ENCODE measurements at places on chromosomes 13 and 19. TPM values are rescaled to one million over a fixed set of nuclear protein-coding genes. Genes with fewer than 3 reads are reported as not detected.
A peak's percentile ranks its signal among the peaks of the same experiment; 100 is the strongest.

The BST2 gene
- total RNA-seq, result 0.21 TPM

DNA sequence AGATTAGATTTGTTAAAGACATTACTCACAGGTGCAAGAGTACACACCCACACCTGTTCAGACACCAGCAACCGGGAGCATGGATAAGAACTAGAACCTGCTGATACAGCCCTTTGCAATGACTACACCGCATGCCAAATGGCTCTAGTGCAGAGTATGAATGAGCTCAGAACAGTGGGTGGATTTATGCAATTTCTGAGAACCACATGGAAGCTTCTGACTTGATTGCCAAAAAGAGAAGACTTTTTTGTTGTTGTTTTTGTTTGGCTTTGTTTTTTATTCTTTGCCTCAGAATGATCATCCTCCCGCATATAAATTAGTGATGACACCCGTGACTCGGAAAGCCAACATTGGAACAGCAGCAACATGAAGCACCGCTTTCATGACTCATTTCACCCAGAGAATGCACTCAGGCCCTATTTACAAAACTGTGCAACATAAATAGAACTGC is 77.4 kb upstream of the LRCH1 start:
- DNase-seq, result peak; percentile 56

- DNase-seq, result no peak
These were observed 6.8 kb upstream of the FRY start for GRCh38 chr13:32024750-32025149.

DNA sequence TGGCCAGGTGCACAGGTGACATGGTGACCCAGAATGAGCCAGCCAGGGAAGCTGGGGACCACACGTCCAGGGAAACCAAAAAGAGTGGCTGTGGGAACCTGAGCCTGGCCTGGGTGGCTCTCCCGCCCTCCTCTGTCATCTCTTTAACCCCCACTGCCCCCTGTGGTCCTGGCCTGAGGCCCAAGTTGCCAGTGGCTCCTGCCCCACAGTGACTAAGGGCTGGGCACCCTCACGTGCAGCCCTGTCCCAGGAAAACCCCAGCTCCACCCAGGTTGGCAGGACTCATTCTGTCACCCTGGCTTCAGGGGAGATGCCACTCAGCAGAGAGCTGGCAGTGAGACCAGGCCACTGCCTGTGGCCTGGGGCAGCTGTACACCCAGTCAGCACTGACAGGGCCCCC is 30.6 kb upstream of the ISYNA1 start:
- no peak for DNase-seq

The DPP9 gene
- 47.9 TPM for total RNA-seq

DNA sequence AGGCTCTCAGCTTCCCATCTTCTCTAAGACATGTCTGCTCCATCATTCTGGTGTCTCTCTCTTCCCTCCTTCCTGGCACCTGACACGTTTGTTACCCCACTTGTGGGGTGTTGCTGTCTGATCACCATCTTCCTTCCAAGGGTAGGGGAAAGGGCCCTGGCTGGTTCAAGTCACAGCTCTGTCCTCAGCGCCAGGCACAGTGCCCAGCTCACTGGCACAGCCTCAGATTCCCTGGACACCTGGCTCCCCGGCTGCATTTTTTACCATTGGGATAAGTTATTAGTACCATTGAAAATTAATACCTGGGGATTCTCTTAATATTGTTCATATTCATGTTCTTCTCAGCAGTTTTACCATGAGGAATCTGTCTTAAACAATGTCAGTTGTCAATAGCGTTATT is 50.8 kb upstream of the LDLR start:
- DNase-seq, result no peak

- DNase-seq, result no peak
These were observed 2.4 kb upstream of the SIX5 start for GRCh38 chr19:45771311-45771933.

The SIGLEC7 gene
- total RNA-seq, result not detected

The CEACAM8 gene
- total RNA-seq, result not detected

DNA sequence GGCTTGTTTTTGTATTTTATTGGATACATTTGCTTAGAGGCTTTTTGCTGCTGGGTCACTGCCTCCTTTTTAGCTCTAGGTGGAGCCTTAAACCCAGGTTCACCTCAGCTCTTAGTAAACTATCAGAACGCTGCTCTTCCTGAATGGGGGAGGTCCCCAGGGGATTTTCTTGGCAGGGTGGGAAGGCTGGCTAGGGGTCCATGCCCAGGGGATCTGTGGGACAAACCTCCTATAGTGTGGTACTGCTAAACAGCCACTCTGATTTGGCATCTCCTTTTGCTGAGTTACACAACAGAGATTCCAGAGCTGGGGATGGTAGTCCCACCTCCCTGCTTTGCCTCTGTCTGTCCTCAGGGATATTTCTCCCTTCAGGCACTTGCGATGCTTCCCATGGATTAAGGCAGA is 204.9 kb downstream of the ZIC5 start:
- DNase-seq, result peak; percentile 44

DNA sequence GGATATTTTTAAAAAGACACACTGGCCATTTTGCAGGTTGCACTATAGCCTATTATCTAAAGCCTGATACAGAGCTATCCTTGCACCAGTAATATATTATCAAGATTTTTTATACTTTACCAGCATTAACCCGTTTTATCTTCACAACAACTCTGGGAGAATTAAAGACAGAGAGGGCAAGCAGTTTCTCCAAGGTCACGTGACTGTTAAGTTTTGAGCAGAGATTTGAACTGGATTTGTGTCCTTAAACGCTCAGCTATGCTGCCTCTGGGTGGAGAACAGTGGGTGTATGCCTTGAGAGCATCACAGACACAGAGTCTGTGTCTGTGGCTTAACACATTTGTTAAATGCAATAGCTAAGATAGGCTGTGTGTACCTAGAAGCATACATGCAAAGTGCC is 147.2 kb downstream of the MYO16 start:
- no peak for DNase-seq

DNA sequence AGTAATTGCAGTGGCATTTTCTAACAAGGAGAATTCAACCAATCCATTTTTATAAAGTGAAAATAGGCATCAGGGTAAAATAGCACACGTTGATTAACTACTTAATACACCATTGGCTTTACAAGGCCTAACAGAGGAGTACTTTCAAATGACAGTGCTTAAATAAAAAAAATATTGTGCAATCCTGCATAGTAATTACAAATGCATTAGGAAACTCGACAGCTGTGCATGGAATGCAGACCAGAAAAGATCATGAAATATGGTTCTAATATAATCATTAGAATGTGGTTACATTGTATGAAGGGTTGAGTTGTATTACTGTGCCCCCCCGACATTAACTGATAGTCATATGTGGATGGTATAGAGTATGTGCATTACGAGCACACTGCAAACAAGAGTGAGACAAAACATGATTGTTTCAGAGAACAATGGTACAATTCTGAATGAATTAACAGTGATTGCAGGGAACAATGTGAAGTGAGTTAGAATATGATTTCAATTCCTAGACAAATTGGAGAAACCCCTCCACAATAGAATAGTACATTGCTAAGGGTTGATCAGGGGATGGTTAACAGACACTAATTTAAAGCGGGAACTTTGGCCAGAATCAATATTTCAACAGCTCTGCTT is 270.6 kb downstream of the GPC5 start:
- no peak for DNase-seq

DNA sequence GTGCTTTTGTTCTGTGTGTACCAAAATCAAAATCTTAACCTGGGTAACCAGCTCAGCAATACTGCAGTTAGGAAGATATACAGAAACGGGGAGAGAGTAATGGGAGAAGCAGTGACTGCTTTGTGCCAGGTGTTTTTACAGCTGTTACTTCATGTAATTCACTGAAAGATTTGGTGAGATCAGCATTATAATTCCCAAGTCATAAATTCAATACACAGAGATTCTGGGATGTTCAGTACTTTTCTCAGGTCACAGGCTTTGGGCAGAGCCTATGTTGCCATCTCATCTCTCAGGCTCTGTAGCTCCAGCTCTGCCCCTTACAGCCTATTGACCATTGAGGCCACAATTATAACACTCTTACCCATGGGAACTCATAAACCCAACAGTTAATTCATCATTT is 138.5 kb downstream of the ZAR1L start:
- DNase-seq, result no peak

DNA sequence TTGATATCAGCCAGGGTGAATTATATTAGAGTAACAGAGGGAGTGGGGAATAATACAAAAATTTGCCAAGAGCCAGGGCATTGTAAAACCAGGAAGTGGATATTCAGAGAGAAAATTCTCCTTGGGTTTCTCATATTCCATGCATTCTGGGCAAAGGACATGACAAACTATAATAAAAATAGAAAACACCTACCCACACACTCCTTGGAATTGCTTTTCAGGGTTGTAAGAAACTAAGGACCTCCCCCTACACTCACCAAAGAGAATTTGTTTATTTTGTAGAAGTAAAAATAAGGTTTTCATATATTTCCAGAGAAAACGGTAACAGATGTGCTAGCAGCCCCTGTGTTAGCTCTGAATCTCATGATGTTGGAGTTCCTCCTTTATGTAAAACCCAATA is 649.6 kb downstream of the SLITRK1 start:
- DNase-seq, result no peak

The LRRC63 gene
- total RNA-seq, result 0.82 TPM

The CACNG8 gene
- total RNA-seq, result not detected

- no peak for DNase-seq
These were observed 35.1 kb downstream of the MICU2 start for GRCh38 chr13:21568854-21569253.

DNA sequence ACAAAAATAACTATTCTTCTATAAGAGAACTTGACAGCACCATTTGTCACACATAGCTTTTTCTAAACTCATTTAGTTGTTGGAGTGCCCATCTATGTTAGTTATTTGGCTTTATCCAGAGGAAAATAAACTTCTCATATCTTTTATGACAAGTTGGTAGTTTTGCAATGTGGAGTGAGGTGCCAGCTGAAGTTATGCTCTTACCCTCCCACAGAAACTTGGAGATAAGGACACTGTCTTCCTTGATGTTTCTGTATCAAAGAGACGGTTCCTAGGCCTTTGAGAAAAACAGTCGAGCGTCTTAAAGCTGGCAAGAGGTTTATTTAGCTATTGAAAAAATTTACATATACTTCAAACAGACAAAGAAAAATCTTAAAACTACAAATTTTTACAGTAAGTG is 1079.7 kb downstream of the SLITRK1 start:
- DNase-seq, result no peak

DNA sequence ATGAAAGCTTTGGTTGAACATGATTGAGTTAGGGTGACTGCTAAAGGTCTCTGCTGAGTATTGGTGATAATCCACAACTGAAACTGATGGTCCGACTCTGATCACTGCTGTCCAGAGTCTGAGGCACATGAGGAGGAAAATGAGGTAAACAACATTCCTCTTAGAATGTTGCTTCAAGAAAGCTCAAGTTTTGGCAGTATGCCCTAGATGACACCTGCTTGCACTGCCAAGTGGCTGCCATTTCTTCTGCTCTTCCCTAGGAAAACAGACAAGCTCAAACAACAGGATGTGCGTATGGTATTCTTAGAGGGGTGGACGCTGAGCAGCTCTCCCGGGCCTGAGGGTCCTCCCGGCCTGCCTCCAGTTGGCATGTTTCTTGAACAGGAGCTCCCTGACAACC is 15.2 kb upstream of the MTIF3 start:
- no peak for DNase-seq

- no peak for DNase-seq
These were observed at the start of gene CDC34 for GRCh38 chr19:531753-532560. Gene CDC34 (plus strand): TSS chr19:531760. CDS start chr19:531932, 172 bp downstream.

DNA sequence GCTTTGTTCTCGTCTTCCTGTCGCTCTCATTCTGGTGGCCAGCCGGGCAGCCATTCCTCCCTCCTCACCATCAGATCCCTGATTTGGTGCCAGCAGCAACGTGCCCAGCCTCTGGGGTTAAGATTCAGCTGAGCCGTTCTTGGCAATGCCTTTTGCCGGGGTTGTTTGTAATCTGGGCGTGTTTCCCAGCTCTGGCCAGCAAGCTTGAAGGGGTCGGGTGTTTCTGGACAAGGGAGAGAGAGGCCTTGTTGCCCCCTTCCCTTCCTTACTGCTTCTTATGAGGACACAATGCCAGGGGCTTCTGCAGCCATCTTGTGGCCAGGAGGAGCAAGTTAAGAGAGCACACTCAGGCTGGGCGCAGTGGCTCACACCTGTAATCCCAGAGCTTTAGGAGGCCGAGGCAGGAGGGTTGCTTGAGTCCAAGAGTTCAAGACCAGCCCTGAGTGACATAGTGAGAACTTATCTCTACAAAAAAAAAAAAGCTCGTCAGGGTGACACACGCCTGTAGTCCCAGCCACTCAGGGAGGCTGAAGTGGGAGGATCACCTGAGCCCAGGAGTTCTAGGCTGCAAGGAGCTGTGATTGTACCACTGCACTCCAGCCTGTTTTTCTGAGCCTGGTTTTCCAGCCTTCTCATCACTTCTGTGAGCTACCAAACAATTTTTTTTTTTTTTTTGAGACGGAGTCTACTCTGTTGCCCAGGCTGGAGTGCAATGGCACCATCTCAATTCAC is 10.7 kb upstream of the CRTC1 start:
- peak; percentile 33 for DNase-seq

- DNase-seq, result peak; percentile 87
These were observed 104.7 kb upstream of the KL start for GRCh38 chr13:32911506-32911905.

- DNase-seq, result peak; percentile 42
These were observed 54.2 kb upstream of the ABCC4 start for GRCh38 chr13:95355494-95355893.

DNA sequence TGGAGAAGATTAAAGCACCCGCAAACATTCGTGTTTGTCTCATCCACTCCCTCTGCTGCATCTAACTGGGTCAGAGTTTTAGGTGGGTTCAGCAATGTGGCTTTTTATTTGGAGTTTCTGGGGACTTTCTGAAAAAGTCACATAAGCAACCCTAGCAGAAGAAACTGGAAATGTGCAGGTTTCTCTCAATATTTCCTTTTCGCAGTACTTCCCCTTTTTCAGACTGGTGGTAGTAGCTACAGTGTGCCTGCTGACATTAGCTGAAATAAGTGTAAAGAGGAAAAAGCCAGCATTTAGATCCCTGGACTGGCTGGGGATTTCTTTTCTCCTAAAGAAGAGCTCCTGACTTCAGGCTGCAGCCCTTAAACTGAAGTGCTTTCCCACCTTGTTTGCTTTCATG is 15.9 kb upstream of the OLFM4 start:
- no peak for DNase-seq

GRCh38 chr19:50943074-50943828 is 9.6 kb downstream of the KLK5 start:
- DNase-seq, result no peak

The TFDP1 gene
- total RNA-seq, result 41.4 TPM

Data from SK-MEL-5 (cell line).